ENCODE measurements at places on chromosomes 1 and 21.

GRCh38 chr1:46687921-46688509, 16.4 kb downstream of the TEX38 start:
- DNase-seq: no peak

DNA sequence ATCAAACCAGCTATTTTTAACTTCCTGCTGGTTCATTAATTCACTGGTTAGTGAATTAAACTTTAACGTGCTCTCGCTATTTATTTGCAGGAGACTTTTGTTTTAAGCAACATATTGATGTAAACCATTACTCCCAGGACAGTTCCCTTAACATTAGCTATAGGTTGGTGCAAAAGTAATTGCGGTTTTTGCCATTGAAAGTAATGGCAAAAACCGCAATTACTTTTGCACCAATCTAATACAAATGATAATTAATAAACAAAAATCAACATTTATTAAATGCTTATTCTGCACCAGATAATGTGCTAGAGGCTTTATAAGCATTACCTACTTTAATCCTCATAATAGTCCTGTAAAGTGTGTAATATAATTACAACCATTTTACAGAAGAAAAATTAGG, 176.5 kb downstream of the NPHP4 start:
- DNase-seq: no peak

DNA sequence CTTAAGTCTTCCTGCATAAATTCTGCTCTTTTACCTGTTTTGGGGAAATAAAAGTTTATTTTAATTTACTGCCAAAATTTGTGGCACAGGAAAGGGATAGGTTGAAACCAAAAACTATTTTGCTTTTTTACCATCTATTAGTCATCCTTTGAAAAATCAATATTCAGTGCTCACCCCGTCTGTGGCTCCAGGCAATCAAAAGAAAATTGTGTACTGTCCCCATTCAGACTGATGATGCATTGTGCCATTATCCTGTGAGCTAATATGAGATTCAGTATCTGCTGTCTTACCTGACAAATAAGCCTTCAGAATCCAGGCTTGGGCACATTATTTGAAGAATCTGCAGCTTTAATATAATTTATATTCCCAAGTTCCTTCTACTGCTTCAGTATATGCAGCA, 650.7 kb downstream of the KIF26B start:
- DNase-seq: no peak

DNA sequence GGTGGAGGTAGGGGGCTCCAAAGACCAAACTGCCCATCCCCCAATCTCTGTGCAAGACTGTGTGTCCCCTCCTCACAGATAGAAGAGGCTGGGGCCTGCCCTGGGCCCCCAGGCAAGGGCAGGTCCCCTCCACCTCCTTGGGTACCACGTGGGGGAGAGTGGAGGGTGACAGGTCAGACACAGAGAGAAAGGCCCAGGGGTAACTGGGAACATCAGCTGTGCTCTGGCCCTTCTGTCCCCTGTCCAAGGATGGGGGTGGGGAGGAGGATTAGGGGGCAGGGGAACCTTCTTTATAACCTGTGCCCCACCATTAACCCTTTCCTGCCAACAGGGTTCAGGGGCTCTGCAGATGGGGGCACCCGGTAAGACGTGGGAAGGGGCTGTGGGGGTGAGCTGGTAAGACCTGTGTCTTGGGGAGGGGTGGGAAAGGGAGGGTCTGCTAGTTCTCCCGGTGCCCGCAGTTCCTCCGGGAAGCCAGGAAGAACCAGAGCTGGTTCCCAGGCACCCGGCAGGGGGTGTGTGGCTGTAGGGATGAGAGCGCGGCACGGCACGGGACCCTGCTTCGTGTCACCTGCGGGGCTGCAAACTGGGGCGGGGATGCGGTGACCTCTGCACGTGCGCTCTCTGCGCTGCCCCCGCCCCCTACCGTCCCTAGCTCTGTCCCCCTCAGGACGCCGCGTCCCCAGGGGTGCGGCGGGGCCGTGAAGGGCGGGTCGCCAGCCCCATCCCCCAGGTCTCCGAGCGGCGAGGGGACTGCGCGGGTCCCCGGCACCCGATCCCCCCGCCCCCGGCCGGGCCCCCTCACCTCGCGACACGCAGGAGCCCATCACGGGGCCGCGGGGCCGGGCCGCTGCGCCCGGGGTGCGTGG, 601 bp downstream of the FAM131C start:
- no peak for DNase-seq

DNA sequence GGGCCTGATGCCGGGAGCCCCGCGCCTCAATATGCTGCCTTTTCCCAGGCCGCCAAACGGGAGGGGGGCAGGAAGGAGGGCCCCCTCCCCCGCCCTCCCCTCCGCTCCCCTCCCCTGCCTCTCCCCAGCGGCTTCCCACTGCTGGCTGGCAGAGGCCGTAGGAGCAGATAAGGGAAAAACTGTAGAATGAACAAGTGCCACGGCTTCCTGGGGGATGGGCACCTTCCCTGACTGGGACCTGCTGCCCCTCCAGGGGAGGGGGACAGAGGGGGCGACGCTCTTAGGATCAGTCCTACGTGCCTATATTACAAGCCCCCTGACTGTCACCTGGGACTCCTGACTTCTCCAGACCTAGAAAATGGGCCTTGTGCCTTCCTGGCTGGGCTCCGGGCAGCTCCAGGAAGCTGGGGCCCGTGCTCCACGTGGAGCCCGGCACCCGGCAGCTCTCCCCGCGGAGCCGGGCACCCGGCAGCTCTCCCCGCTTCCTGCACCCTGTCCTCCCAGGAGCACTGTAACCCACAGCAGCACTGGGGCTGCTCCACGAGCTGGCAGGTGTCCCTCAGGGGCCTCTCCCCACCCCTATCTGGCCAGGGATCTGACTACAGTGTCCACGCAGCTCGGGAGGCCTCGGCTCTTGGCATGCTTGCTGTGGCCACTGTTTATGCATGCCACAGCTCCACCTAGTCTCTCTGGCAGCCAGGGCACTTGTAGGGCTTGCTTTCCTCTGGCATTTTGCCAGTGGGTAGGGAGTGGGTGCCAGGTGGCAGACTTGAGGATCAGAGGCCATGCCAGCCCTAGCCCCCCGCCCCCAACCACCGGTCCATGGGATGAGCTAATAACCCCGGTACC, 674 bp upstream of the HES5 start:
- DNase-seq: no peak

GRCh38 chr1:159856576-159856975, 5.9 kb downstream of the VSIG8 start:
- DNase-seq: no peak

DNA sequence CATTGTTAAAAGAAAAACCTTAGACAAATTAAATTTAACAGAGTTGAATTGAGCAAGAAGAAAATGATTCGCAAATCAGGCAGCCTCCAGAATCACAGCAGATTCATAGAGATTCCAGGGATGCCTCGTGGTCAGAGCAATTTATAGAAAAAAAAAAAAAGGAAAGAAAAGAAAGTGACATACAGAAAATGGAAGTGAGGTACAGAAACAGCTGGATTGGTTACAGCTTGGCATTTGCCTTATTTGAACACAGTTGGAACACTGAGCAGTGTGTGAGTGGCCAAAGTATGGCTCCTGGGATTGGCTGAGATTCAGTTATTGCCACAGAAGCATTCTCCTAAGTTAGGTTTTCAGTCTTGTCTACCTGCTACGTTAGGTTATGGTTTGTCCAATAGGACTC, 9.1 kb upstream of the C21orf91 start:
- DNase-seq: no peak

All from iPS DF 19.7 (cell line).